Hippocampal formation (tissue), 2 donors: ENCODE measurements at places on chromosomes 11 and 22.
A peak's percentile ranks its signal among the peaks of the same experiment; 100 is the strongest.

DNA sequence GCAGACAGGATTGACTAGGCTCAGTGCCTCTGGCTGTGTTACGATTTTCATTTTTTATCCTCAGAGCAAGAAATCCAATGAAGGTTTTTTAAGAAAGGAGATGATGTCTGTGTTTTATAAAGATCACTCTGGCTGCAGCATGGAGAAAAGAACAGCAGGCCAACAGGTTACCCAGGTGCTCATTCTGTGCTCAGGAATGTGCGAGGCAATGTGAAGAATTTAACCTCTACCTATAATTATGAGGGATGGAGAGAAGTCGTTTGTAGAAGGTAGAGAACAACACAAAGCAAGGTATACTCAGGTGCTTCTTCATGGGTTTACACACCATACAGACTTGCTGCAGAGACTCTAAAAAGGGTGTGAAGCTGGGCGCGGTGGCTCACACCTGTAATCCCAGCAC lies 10.0 kb upstream of the RTCB start:
- DNase-seq, result no peak

DNA sequence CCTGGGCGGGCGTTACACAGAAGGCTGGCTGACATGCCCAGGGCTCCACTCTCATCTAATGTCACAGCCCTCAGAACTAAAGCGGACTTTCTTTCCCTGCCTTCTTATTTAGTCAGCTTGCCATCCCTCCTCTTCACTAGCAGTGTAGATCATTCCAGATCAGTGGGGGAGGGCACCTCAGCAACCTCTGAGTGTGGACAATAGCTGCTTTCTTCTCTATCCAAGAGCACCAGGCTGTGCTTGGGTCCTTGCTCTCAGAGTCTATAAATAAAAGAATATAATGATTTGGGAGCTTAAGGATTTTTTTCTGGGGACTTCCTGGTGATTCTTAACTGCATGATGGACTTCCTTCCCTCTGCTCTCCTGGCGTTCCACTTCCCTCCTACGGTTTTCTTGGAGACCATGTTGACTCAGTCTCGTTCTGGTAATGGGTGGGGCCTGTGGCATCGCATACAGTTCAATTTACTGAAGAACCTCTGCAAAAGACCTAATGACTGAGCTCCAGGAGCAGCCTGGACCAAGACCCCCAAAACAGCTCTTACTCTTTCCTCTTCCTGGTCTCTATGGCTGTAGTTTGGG lies 2.9 kb upstream of the HMBS start:
- peak; percentile 64 for DNase-seq

- DNase-seq, result no peak
These were observed 103.7 kb downstream of the CTTN start for GRCh38 chr11:70501933-70502540.

DNA sequence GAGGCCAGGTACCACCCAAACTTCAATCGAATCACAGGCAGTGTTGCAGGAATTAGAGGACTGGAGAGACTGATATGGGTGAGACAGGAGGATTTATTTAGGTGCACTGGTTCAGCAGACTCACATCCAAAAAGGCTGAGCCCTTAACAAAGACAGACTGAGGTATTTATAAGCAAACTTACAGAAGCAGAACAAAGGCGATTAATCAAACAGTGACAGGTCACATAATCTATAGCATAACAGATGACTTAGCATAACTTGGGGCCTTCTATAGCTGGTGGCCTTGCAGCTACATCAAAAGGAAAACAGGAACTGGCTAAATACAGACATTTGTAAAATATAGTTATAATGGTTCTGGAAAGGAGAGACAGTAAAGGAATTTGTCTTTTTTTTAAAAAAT lies 2.1 kb downstream of the APOBEC3B start:
- no peak for DNase-seq

DNA sequence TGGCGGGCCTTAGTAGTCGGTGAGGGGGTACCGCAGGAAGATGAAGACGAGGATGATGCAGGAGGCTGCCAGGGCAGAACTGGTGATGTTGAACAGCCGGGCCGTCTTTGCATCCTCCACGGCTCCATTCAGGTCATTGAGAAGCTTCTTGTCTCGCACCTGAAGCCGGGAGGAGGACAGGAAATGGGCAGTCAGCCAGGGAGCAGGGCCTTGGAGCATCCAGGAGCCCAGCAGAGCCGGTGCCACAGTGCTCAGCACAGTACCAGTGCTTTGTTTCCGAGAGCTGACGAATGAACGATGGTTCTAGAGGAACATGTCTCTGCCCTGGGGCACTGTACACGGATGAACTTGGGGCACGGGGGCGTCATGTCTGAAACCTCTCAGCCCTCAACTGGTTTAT lies 15.1 kb downstream of the IFITM10 start:
- no peak for DNase-seq

DNA sequence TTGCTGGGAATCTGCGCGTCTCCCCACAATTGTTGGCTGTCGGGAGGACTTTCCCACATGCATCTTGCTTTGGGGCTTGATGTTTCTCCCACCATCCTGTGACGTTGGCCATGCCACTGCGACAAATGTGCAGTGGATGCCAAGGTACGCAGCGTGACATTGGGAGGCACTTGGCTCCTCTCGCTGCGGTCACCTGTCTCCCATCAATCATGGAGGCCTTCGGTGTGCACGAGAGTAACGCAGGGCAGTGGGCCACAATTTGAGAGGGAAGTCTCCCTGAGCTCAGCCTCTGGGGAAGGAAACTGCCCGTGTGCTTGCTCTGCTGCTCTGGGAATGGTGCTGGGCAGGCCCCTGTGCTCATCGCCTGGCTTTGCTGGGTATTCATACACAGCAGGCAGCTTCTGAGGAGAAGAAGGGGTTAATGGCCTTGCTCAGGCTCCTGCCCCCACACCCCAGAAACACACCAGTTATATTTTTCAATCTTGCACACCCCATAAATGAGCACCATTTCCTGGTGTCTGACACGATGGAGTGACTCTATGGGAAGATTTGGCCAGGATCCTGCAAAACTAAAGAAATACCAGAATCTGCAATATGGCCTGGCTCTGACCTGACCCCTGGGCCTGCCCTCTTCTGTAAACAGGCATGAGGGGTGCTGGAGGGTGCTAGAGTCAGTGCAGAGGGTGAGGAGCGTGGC lies 153.5 kb downstream of the ADAMTS15 start:
- no peak for DNase-seq

DNA sequence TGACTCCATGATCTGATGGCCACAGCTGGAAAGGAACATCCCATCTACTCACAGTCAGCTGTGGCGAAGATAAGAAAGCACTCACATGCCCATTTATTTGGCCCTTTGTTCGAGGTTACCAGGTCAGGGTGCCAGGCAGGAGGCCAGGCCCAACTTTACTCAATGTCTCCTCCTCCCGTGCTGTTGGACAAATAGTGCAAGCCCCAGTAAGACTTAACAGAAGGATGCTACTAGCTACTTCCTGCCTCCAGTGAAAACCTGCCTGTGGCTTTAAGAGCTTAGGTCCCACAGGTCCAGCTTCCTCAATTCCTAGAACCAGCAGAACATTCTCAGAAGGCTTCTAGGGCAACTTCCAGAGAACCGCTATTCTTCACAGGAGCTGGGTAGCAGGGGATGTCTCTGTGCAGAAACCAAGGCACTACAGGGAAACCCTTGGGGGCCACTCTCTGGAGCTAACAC lies 12.9 kb upstream of the CRY2 start:
- no peak for DNase-seq

- DNase-seq, result no peak
These were observed 107.8 kb upstream of the NAV2 start for GRCh38 chr11:19604679-19605375.

DNA sequence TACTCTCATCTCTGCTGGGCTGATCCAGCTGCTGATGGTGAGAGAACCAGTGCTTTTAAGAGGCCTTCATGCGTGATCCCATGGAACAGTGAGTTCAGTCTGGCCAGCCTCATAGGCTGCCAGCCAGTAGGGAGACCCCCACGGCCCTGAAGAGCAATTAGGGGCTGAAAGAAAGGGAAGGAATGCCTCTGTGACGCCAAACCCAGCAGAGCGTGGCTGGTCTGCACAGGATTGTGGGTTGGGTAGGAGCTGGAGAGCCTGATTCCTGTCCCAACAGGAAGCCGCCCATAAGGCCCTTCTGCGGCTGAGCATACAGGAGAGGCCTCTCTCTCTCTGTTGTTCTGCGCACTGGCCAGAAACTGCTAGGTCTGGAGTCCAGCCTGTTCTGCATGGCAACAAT lies 181.5 kb upstream of the E2F8 start:
- DNase-seq, result no peak

- DNase-seq, result no peak
These were observed 16.0 kb downstream of the SLC35F2 start for GRCh38 chr11:107842412-107843100.

DNA sequence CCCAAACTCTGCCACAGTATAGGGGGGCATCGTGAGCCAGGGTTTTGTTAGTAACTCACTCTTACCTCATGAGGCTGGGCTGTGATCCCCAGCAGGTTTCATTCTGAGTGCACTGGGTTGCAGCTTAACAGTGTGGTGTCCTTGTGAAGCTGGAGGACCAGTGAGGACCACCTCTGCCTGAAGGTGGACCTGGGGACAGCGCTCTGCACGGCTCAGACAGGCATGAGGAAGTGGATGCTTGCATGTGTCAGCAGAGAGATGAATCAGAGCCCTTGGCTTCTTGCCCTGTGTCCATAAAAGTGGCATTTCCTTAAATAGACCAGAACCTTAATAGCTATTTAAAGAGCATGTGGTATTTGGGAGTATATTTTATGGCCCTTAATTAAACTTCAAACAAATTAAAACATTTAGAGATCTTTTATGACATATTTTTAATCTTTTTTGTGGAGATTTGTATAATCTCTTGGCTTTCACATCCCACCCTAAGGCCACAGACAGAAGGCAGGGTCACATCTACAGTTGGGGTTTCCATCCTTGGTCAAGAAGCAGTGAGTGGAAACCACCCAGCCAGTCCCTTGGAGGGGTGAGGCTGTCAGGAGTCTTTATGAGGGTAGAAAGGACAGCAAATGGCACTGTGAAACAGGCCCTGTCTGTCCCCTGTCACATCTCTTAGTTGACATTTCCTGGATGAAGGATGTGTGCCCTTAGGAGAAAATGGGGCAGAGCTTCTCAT lies 24.8 kb upstream of the ADORA2A start:
- no peak for DNase-seq

GRCh38 chr22:47297261-47298016 lies 535.0 kb downstream of the TBC1D22A start:
- DNase-seq, result no peak

- no peak for DNase-seq
These were observed 112.4 kb downstream of the CACNA1I start for GRCh38 chr22:39682994-39683393.

DNA sequence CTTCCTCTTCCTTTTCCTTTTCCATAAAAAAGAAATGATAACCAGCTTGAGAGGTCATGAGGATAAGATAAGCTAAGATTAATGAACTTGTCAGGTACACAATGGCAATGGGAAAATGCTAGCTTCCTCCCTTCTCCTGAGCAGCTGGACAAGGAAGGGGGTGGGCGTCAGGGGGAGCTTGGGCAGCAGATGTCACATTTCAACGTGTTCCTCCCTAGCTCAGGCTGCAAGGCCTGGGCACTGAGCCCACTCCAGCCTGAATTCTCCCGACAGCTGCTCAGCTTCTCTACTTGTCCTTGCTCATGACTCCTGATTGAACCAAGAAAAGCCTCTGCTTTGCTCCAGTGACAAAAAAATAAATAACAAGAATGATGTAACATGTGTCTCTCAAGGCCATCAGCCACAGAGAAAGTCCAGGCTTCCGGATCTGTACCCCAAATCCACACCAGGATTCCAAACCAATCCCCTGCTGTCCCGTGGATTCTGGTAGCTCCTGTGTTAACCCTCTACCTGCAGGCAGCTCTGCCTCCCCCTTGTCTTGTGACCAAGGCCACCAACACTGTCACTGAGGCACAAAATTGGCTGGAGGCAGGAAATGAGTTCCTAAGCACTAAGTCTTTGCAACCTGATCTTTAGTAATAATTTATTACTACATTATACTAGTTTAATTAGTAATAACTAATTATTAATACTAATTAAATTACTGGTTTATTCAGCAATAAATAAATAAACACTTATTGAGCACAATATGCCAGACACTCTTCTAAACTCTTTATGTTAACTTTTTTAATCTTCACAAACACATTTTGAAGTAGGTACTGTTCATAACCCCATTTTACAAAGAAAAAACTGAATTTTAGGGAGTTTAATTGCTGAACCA lies 146.5 kb downstream of the CCDC34 start:
- no peak for DNase-seq

DNA sequence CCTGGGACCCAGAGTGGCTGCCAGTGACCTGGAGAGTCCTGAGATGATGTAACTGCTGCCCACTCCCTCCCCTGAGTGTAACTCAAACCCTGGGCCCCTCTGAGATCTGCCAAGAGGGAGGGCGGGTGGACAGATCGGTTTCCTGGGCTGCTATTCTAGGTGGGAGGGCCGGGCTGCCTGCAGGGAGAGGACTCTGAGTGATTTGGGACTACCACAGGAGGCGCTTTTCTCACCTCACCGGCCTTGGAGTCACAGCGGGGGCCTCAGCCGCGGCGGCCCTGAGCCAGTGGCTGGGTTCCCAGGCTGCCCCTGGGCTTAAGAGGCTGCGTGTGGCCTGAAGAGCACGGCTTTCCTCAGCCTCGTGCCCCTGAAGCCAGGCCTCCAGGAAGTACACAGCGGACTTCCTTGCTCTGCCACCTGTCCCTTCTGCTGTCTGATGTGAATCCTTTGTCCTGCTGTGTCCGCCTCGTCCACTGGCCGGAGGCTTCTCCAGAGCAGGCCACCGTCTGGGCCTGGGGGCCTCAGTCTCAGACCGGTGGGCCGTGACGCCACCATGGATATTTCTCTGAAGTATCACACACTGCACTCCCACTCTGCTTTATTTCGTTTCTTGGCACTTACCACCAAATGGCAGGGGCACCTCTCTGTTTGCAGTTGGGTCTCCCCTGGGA lies 11.5 kb downstream of the RELT start:
- no peak for DNase-seq

GRCh38 chr11:83287631-83288030 lies 1.5 kb upstream of the CCDC90B start:
- DNase-seq, result no peak

- DNase-seq, result no peak
These were observed 2.2 kb downstream of the SUSD2 start for GRCh38 chr22:24183321-24184031.

DNA sequence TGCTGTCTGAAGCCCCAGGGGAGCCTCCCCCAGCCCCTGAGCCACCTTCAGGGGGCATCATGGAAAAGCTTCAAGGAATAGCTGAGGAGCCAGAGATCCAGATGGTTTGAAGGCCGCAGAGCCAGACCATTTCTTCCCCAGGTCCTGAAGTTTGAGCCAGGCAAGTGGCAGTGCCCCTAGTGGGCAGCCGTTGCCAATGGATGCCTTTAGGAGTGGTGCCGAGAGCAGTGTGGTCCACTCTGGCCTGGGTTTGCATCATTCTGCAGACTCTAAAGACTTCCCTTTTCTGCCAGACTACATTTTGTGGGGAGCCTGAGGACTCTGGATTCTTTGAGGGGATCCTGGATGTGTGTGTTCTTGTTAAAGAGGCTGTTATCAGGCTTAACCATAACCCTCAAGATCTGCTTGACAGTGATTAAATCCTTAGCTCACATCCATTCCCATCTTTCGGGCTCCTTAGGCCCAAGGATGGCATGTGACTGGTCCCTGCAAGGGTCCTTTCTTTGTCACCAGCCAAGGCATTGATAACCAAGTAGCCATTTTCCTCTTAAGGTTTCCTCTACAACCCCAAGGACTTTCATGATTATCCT lies 13.1 kb downstream of the HINFP start:
- no peak for DNase-seq

- no peak for DNase-seq
These were observed 76.9 kb downstream of the BCR start for GRCh38 chr22:23256986-23257888.
